Activated T-cell treated with anti-CD3 and anti-CD28 coated beads, Interleukin-2, amount 50 U/mL, for 48 hours (primary cell): ENCODE measurements at places on chromosomes 2 and 18.

- DNase-seq, result peak; percentile 63
Measured at GRCh38 chr2:68251855-68252399, 405 bp downstream of the PPP3R1 start.

DNA sequence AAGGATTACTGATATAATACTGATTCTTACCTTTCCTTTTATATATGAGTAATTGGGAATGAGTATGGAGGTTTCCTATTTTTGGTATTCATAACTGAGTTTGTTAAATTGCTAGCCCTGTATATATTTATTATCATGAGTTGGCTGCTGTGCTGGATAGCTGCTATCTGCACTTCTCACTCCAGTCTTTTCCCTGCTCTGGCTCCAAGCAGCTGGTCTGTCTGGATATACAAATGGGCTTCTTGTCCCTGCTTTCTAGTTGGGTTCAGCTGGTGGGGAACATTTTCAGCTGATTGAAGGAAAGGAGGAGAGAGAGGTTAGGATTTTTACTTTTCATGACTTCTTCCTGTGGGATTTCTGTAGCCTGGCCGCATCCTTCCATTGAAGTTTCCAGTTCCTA lies 41.2 kb downstream of the AGFG1 start:
- DNase-seq, result no peak

DNA sequence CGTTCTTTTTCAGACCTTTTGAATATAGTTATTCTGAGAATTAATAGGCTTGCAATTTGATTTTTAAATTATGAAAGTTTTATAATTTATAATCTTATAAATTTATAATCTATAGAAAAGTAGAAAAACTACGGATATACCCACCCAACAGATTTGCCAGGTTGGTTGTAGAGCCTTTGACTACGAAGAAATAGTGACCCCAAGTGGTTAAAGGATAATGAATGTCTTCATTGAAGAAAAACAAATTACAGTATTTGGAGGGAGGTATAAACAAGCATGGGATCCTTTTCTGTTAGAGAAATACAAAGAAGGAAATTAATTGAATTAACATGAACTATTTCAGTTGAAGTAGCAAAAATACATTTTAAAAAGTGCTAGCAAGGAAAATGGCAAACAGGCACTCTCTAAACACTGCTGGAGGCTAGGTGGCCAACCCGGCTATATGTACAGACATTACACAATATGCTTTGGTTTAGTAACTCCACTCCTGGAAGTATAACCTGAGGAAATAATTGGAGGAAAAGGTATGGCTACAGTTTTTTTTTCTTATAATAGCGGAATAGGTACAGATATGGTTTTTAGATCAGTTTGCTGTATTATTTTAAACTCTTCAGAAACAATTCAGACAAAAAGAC lies 110.9 kb downstream of the MIB1 start:
- no peak for DNase-seq

GRCh38 chr2:239060676-239061075 lies 212.8 kb downstream of the TWIST2 start:
- no peak for DNase-seq

GRCh38 chr2:28269019-28269784 lies 123.5 kb upstream of the FOSL2 start:
- no peak for DNase-seq

DNA sequence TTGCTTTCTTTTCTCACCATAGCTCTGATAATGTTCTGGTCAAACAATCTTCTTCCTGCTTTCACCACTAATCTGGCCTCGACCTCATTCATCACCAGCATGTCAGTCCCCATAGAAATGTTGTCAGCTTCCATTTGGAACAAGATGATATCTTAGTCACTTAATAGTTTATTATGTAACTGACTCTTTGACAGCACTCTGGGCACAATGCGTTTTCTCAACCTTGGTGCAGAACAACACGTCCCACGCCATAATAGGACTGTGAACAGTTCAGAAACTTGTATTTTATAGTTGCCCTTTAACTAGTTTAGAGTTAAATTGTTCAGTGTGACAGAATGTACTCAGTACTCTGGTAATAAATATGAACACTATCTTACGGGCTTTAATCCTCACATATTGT lies 106.0 kb downstream of the MC4R start:
- no peak for DNase-seq

- DNase-seq, result no peak
Measured at GRCh38 chr2:209501579-209501978, 77.7 kb downstream of the MAP2 start.

DNA sequence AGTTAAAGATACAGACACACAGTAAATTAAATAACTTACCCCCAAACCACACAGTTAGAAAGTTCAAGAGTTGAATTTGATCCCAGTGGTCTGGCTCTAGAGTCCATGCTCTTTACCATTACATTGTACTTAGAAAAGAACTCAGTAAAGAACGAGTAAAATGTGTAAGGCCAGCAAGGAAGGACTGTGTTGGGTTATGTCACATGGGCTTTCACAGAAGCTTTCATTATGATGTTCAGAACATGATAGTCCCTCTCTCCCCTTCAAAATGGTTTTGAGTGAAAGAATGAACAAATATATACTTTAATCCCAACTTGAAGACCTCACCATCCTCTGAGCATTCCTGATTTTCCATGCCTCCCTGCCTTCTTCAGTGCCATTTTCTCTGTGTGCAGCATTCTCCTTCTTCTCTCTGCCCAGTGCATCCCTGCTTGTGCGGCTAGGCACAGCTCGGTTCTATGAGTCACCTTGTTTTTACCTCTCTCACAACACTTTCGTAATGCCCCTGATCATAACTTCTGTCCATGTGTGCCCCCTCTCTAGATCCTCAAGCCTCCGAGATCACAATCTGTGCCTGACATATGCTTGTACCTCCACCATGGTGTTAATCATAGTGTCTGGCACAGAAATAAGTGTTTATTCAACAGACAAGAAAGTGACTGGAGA lies 22.0 kb downstream of the RASGRP3 start:
- DNase-seq, result no peak

GRCh38 chr2:189444322-189444721 lies 3.0 kb downstream of the WDR75 start:
- no peak for DNase-seq

DNA sequence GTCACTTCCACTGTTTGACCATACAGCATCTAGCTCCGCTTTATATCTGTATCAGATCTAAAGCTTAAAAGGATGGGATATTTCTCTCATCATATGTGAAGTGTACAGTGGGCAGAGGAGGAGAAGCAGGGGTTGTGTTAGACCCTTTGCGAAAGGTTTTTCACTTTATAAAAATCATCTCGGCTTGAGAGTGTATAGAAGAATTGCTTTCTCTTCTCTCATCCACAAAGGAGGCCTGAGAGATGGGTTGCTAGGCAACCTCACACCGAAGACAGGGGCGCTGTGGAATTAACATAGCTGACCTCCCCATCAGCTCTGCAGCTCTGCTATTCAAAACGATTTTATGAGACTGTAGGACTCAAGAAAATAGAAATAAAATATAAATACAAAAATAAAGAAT lies 70.2 kb upstream of the GALNT3 start:
- DNase-seq, result no peak
